Endothelial cell of umbilical vein (primary cell): ENCODE measurements at places on chromosomes 4 and X. TPM values are rescaled to one million over a fixed set of nuclear protein-coding genes. Genes with fewer than 3 reads are reported as not detected.

GRCh38 chr4:102735582-102735981 lies 25.2 kb downstream of the MANBA start:
- DNase-seq, result no peak

- DNase-seq, result peak; percentile 20
Measured at GRCh38 chr4:148216866-148217814, 225.1 kb downstream of the NR3C2 start.

DNA sequence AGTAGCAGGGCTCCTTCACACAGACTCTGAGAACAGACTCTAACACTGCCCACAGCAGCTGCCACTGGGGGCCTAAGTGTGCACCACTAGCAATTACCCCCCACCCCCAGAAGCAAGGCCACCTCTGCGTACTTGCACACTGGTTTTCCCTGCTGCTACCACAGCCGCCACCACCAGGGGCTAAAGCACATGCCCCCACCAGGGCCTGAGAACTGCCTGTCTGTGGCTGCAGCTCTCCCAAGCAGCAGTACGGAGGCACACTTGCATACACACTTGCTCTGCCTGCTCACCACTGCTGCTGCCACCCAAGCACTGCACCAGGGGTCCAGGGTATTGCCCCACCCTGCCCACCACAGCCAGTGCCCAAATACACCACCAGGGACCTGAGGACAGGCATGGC lies 59.6 kb downstream of the SCML2 start:
- no peak for DNase-seq

GRCh38 chr4:185998791-185999190 lies 70.2 kb upstream of the TLR3 start:
- DNase-seq, result no peak

CXCL1 gene
- polyA plus RNA-seq, result 26.7 and 36.0 TPM in 2 replicates
